ENCODE measurements at places on chromosomes 4 and X.

GRCh38 chr4:24070117-24070516, 180.3 kb upstream of the PPARGC1A start:
- no peak for DNase-seq

GRCh38 chrX:100076031-100076430, 334.0 kb downstream of the PCDH19 start:
- no peak for DNase-seq

- DNase-seq: no peak
These were observed 172.8 kb upstream of the DCAF12L2 start for GRCh38 chrX:126338916-126339315.

- no peak for DNase-seq
These were observed 32.0 kb downstream of the SMPX start for GRCh38 chrX:21725916-21726315.

- no peak for DNase-seq
These were observed 70.1 kb upstream of the LSM6 start for GRCh38 chr4:146105464-146105863.

DNA sequence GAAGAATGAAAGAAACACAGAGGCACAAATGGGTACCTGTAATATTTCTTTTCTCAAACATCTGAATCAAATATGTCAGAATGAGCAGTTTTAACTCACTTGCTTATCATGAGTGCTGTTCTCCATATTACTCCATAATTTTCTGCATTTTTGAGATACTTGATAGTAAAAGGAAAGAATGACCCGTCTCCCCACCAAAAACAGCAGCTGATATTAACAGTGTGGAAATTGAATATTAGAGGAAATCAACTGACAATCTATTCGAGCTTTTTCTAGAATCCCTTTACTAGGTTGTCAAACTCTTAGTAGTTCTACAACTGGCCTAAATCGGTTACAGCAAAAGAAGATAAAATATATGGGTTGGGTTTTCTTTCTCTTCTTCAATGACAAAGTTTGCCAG, 49.9 kb upstream of the HELT start:
- DNase-seq: no peak

GRCh38 chrX:75522565-75523431, at the start of gene ZDHHC15:
TSS of gene ZDHHC15 (minus strand) at chrX:75523037. CDS start at chrX:75523024, 13 bp downstream.
- DNase-seq: no peak
